ENCODE measurements at places on chromosomes 16 and 17.
A peak's percentile ranks its signal among the peaks of the same experiment; 100 is the strongest.

DNA sequence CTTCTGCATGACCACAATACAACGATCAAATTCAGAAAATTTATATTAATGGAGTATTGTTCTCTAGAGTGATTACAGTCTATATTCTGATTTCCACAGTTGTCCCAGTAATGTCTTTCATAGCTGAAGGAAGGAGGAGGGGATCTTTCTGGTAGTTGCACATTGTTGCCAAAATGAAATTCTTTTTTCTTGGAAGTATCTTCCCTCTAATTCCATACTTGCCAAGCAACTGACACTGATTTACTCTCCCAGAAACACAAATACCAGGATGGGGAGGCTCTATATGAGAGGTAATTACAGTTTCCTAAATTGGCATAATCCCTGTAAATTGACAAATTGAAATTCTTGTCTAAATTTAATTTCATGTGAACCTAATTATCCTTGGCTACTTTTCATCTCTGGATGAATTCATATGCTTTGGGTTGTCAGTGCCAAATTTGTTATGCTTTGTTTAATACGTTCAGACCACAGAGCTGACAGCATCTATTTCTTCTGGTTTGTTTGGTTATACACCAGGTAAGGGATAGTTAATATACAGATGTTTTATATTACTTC, 30.0 kb downstream of the NOL11 start:
- no peak for DNase-seq

DNA sequence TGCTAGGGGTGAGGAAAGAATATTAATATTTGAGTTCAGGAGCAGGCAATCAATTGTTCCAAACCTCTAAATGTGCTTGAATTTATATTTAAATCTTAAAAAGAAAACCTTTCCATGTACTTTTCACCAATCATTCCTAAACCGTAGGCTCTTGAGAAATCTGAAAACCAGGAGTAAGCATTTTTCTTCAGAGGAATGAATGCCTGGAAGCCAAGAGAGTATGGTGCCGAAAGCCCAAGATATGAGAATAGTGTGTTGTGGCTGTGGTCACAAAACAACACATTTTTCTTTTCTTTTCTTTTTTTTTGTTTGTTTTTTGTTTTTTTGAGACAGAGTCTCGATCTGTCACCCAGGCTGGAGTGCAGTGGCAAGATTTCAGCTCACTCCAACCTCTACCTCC, 37.6 kb downstream of the TEX2 start:
- DNase-seq, result no peak

- no peak for DNase-seq
These were observed 22.2 kb upstream of the NFATC3 start for GRCh38 chr16:68062910-68063393.

- DNase-seq, result no peak
These were observed 62.2 kb downstream of the TNRC6C start for GRCh38 chr17:78020717-78021108.

DNA sequence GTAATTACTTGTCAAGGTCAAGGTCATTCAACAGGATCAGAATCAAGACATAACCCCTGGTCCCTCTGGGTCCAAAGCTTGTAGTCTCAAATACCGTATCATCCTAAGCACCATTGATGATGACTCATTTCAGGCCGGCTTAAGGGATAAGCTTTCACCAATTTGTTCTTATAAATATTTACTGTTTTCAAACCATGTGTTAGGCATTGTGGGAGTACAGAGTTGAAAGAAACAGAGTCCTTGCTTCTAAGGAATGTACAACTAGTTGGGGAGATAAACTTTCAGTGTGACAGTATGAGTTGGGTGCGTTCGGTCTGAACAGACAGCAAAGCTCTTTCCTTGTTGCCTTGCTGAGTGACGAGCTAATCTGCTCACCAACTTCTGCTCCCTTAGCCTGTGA, 183.5 kb upstream of the MAF start:
- DNase-seq, result no peak

GRCh38 chr17:44350733-44351226, 5.7 kb downstream of the GRN start:
- peak; percentile 81 for DNase-seq

- no peak for DNase-seq
These were observed 827.6 kb upstream of the CA10 start for GRCh38 chr17:52986056-52986662.

- no peak for DNase-seq
These were observed 7.3 kb upstream of the CMTM3 start for GRCh38 chr16:66596986-66597848.

- peak; percentile 72 for DNase-seq
These were observed 113.4 kb downstream of the ENGASE start for GRCh38 chr17:79188048-79188447.

DNA sequence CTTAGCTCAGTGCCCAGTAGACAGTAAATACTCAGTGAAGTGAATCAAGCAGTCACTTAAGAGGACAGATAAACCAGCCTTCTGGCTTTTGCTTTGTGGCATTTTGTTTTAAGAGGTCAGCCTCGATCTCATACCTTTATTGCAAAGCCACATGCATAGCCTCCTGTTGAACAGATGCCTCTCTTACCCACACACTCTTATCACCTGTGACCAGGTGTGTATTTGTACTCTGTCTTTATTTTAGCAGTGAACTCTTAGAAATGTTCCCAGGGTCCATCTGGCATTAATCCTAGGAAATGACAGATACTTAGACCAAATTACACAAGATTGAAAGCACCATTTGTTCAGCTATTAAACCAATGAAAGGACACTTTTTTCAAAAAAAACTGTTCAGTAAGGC, 1426.5 kb downstream of the CDH11 start:
- no peak for DNase-seq

DNA sequence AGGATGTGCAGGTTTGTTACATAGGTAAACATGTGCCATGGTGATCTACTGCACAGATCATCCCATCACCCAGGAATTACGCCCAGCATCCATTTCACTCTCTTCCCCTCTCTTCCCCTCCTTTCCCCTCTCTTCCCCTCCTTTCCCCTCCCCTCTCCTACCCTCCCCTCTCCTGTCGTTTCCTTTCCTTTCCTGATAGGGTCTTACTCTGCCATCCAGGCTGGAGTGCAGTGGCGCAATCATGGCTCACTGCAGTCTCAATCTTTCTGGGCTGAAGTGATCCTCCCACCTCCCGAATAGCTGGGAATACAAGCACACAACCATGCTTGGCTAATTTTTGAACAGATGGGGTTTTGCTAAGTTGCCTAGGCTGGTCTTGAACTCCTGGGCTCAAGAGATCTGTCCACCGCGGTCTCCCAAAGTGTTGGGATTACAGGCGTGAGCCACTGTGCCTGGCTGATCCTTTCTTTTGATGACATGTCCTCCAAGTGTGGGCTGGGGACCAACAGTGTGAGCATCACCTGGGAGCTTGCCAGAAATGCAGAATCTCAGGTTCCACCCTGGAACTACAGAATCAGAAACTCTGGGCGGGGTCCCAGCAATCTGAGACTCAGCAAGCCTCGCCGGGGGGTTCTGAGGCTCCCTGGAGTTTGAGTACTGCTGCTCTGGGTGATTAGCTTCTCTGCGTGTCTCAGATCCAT, 10.8 kb downstream of the ATP2C2 start:
- no peak for DNase-seq

- no peak for DNase-seq
These were observed 1.2 kb downstream of the BRIP1 start for GRCh38 chr17:61862105-61862574.

GRCh38 chr16:72609933-72610332, 438.0 kb upstream of the PMFBP1 start:
- DNase-seq, result no peak

DNA sequence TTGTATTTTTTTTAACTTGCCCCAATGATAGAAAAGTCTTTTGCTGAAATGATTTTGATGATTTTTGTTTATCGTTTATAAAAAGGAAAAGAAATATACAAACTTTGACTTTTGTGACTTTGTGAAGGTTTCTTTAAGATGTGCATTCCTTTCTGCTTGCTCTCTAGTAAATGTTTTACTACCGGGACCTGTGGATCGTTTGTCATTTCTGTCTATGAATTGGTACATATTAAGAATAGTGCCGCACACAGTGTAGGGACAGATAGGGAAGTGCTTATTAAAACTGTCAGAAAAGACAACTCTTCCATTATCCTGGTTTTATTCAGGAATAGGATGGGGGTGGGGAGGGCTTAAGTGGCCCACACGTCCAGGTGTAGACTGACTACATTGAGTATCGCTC, 8.1 kb upstream of the PSMC5 start:
- no peak for DNase-seq

DNA sequence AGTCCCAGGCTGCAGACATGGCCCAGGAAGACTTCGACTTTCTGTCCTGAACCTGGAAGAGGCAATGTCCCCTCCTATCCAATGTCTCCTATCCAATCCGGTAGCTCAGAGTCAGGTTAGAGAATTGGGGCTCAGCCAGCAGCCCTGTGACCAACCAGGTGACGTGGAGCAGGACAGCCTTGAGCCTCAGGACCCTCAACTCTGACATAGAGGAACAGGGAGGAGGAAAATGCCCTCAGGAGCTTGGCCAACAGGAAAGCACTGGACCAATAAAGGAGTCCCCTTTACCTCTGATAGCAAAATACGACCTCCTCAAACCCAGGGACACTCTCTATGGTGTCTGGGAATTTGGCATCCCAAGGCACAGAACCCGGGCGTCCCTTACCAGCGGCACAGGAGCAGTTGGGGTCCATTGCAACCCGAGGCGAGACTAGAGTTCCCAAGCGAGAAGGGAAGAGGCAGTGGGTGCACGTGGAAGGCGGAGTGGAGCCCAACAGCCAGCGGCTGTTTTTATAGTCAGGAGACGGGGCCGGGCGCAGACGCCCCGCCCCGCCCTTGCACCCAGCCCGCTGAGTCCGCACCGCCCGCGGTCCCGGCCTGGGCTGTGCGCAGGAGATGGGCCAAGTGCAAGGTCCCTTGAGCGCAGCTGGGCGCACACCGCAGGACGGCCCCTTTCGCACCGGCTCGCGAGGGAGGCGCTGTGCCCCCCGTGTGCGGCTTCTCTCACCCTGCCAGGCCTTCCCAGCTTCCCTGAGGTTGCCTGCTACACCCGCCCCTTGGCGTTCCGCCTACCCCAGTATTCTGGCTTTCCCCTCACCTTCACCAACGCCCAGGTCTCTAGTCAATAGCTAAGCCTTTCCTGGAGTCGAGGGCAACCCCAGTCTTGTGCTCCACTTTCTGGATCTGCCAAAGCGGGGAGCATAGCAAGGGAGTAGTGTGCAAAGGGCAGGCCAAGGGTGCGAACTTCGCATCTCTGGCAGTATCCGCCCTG, at the start of gene MT1G:
Gene MT1G (minus strand): TSS at position 485 of the 991 bp plus-strand sequence. CDS start 72 bp downstream, at position 413.
- no peak for DNase-seq

DNA sequence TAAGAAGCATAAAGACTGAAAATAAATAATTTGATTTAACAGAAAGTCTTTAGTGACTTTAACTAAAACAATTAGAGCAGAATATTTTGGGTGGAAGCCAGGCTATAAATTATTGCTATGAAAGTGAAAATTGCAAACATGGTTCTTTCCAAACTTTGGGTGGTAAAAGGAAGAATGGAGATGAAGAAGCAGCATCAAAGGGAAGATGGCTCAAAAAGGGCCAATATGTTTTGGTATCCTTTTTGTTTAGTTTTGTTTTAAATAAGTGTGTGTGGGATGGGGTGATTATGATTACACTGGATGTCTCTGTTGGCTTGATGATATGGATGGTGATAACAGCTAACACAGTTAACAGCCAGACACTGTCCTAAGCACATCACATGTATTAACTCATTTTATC, 153.7 kb downstream of the CYB561 start:
- no peak for DNase-seq

DNA sequence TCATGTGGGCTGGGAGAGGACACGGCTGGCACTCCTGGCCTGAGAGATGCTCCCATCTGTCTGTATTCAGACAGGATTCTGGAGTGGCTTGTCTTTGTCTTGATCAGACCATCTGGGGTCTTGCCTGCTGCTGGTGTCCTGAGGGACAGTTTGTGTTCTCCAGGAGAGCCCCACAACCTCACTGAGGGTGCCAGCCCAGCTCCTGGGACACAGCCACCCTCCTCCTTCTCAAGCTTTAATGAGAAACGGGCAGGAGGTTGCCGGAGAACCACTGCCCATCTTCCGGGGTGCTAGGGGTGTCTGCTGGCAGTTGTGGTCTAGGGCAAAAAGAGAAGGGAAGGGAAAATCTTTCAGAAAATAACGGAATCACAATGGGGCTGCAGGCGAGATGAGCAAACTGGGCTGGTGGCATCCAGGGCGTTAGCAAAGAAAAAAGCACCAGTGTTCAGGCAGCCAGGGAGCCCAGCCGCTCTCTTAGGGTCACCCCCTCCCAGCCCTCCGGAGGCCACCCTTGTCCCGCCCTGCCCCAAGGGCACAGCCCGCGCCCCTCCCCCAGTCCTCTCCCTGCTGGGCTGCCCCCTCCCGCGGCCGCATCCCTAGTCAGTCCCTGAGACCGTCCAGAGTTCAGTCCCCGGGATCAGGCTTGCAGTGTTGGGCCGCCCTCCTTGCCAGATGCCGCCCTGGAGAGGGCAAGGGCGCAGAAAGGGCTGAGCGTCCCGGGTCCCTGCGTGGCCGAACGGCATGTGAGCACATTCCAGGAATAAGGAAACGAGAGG, 824.7 kb downstream of the KCNJ18 start:
- DNase-seq, result no peak

- DNase-seq, result peak; percentile 64
These were observed 12.0 kb downstream of the CORO7 start for GRCh38 chr16:4404247-4404966.

DNA sequence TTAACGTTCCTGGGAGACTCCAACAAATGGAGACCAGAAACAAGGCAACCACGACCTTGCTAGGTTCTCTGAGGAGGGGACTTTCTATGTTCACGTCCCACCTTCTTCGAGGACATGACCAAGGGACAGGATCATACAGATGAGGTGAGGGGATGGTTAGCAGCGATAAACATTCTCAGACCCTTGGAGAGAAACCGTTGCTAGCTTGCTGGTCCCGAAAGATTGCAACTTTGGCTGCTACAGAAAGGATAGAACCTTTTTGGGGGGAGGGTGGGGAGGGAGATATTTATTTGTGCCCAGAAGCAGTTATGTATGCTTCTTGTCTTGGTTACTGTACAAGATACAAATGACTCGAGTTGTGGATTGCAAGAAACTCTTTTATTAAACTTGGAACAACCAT, 35.3 kb upstream of the KCNJ2 start:
- peak; percentile 71 for DNase-seq

GRCh38 chr16:24921229-24921628, 75.5 kb downstream of the SLC5A11 start:
- DNase-seq, result no peak

GRCh38 chr16:56370875-56371659, 54.3 kb downstream of the AMFR start:
- DNase-seq, result no peak

GRCh38 chr17:17714879-17715278, 33.6 kb downstream of the RAI1 start:
- no peak for DNase-seq

DNA sequence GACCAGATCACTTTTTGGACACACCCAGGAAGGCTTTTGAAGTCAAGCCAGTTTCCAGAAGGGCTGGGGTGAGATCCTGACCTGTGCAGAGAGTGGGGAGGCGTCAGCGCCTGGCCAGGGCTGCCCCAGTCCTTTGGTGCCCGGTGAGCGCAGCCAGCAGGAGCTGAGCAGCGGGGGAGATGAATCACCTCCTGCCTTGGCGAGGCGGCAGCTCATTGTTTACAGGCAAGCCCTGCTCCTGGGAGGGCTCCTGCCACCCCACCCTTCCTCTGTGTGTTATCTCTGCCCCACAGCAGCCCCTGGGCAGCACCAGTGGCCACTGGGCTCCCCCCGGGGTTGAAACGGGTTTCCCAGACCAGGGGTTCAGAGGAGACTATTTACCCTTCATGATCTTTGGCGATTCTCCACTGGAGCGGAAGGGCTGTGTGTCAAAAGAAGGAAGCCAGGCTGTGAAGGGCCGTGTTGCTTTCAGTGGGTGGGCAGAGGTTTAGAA, 14.1 kb upstream of the ITGB4 start:
- peak; percentile 20 for DNase-seq

Measured in K562 (cell line).